Stimulated activated CD8-positive, alpha-beta memory T cell treated with anti-CD3 and anti-CD28 coated beads, Interleukin-15, amount 100 ng/mL, for 24 hours (primary cell): ENCODE measurements at places on chromosomes 3 and 15.

DNA sequence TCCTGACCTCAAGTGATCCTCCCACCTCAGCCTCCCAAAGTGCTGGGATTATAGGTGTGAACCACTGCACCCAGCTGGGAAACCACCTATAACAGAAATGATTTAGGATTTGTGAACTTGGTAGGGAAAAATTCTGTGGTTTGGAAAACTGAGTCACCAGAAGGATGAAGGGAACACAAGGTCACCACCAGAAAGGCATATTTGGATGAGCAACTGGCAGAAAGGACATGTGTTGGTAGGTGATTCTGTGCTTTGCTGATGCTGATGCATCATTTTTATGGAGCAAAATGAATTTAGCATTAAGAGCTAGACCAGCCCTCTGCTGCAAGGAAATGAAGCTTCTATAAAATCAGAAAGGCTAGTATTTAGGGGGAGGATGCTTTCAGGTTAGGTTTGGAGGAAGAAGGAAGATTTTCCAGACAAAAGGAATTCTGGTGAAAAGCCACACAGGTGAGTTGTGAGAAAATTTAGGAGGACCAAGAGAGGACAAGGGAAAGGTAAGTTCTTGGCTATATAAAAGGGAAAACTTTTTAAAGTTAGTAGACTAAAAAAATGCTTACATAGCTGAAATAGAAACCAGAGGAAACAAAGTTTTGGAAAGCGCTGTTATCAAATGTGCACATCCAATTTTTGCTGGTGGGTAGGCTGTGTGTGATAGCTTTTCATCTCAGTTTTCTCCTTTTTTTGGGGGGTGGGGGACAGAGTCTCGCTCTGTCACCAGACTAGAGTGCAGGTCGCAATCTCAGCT lies 3.6 kb downstream of the PXK start:
- DNase-seq: no peak

- DNase-seq: no peak
These were observed 30.6 kb upstream of the LYSMD4 start for GRCh38 chr15:99763827-99764226.

DNA sequence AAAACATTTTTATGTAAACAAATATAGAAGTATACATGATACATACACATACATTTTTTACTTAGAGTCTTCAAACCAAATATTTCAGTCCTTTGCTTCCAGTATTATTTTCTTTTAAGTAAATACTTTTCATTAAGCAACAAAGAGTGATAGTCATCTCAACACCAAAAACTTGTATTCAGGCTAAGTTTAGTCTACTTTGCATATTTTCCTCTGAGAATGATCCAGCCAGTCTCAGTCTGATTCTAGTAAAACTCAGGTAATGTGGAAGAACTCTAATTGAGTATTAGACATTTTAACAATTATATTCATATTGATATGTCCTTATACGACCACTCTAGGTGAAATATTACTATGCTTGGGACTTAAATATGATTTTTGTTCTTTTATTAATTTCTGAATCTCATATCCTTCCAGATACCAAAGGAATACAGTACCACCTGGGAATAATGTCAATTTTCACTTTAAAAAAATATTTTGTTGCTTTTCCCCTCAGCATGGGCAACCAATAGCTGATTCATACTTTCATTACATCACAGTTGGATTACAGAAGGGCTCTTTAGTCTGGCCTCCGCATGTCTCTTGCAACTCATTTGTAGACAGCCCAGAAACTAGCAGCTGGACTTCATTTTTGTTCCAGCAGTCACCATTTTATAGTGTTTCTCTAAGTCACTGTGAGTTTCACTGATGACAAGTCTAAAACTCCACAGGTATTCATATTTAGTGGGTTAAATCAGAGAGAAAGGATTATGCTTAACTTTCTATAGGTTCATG lies 390.4 kb downstream of the ZBTB20 start:
- DNase-seq: no peak

DNA sequence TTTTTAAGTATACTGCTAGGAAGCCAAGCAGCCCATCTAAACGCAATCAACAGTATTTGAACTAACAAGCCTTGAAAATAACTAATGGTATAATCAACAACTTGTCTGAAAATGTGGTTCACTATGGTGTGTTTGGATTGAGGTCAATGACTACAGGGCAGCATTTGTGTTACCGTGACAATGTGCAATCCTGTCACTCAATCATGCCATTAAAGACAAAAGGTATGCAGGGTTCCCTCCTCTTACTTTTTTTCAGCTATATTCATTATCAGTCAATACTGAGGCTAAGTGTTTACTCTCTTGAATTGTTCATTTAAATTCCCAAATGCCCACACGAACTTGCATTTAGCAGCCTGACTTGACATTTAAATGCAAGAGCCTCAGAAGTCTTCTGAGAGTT lies 1099.3 kb upstream of the EPHA6 start:
- no peak for DNase-seq

- no peak for DNase-seq
These were observed 8.8 kb downstream of the C3orf22 start for GRCh38 chr3:126549861-126550487.

DNA sequence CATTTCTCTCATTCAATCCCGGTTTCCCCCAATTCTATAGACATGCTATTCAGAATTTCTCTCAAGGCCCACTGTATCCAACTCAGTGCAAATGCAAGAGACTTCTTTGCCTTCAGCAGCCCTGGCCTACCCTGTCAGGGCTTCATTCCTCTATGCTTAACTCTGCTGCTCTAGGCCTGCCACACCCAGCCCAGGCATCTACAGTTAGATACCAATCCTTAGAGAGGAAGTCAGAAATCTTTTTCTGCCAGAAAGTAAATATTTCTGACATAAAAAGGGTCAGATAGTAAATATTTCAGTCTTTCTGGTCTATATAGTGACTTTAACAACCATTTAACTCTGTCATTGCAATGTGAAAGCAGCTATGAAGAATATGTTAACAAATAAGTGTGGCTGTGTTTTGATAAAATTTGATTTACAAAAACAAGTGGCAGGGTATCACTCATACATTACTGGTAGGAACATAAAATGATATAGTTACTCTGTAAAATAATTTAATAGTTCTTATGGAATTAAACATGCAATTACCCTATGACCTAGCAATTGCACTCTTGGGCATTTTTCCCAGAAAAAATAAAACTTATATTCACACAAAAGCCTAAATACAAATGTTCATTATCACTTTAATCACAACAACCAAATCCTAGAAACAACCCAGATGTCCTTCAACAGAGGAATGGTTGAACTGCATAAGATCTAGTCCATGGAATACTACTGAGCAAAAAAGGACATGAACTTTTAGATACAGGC lies 942.0 kb downstream of the SQOR start:
- DNase-seq: no peak

DNA sequence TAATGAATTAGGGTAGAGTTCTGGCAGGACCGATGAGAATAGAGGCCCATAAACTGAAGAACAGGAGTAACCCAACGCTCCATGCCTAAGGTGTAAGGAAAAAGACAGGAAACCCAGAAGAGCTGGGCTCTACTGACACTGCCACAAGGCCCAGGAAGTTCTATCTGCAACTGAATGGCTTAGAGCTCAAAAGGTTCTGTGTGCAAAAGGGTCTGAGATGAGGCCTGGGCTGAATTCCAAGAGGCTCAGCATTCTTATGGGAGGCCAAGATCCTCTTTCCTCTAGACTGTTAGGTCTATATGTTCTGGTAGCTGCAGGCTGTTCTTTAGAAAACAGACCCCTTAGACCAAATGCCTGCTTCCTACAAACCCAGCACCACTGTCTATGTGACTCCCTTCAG lies 30.5 kb upstream of the PRSS50 start:
- DNase-seq: no peak

DNA sequence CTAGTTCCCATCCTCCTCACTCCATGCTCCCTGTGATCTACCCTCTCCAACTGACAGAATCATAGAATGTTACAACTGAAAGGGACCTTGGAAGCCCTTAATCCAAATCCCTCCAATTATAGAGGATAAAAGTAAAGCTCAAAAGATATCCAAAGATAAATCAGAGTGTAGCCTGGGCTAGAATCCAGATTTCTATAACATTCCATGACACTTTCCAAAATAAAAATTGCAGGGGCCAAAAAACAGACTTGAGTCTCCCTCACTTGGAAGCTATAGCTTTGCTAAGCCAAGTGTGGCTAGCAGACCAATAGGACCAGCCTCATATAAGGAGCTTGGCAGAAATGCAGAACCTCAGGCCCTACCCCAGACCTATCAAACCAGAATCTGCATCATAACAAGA lies 148.1 kb downstream of the NTRK3 start:
- DNase-seq: no peak

- DNase-seq: no peak
These were observed 115.2 kb downstream of the CADM2 start for GRCh38 chr3:85074003-85074402.

- DNase-seq: no peak
These were observed 11.3 kb downstream of the PRKCI start for GRCh38 chr3:170233530-170233929.
